Neuronal stem cell (in vitro differentiated cells): ENCODE measurements at places on chromosomes 13 and 19.

- no peak for DNase-seq
Measured at GRCh38 chr13:26679411-26680122, 81.0 kb downstream of the GPR12 start.

- DNase-seq, result peak; percentile 69
Measured at GRCh38 chr19:1082165-1082927, 12.8 kb downstream of the POLR2E start.

DNA sequence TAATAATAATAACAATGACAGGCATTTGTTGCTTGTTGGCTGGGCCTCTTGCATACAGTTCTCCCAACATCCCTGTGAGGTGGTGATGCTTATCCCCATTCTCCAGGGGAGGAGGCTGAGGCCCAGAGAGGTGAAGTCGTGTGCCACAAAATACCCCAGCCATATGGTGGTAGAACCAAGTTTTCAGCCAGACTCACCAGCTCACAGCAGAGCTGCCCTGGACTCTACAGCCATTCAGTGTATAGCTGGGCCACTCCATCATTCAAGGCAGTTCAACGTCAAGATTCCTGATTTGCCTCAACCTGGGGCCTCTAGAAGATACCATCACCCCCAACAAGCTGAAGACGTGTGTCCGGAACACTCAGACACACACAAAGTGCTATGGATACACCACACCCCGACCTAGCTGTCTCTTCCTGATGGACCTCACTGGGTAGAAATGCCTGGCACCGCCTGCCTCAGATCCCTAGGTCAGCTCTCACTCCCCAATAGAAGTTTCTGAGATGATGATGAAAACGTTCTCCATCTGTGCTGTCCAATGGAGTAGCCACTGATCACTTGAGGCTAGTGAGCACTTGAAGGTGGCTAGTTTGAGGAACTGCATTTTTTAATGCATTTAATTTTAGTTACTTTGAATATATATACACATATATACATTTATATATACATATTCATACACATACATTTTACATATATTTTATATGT is 4.3 kb upstream of the CEACAM19 start:
- no peak for DNase-seq

DNA sequence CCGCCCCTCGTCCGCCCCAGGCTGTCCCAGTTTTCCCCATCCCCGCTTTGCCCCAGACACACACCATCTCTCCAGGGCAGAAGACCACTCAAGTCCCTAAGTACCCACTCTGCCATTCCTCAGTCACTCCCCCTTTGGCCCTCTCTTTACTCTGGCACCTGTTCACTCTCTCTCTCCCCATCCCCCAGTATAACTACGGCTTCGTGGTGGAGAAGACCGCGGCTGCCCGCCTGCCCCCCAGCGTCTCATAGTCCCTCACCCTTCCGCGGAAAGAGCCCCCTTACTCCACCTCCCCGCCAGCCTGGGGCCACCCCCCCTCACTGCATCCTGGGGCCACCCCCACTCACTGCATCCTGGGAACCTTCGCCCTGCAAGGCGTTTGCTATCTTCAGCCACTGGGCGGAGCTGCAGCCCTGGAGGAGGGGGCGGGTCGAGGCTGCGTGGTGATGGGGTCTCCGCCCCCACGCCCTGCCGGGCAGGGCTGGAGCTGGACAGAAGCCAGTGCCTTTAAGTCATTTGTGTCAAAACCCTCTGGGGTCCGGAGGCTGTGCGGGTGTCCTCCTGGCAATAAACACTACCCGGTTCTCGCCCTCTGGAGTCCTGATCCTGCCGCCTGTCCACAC is 5.0 kb downstream of the MVB12A start:
- DNase-seq, result peak; percentile 76

DNA sequence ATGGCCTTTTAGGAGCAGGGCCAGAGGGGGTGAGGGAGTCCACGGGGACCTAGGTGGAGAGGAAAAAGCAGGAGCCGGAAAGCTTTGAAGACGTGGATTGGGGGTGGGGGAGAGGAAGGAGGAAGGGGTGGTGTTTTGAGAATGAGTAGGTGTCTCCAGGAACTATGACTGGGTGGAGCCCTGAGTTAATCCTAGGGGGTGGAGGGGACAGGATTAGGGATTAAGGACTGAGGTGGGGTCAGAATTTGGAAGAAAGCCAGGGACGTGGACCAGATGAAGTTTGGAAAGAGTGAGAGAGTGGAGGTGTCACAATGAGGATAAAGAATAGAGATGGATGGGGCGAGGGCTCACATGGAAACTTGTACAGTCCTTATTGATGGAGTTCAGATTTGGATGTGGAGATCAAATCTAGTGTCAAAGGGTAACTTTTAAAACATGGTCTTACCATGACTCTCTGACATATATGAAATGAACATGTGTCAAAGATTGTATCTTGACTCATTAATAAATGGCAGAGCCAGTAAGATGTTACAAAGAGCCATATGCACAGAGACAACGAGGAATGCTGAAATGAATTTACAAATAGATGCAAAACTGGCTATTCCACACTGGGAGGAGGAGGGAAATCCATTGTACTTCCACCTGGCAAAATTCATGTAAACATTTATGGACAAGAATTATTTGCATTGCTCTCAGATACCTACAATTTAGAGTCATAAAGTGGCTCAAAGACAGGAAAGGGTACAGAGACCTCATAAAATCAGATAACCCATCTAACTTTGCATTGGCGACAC is 1.7 kb upstream of the KLK13 start:
- DNase-seq, result no peak

DNA sequence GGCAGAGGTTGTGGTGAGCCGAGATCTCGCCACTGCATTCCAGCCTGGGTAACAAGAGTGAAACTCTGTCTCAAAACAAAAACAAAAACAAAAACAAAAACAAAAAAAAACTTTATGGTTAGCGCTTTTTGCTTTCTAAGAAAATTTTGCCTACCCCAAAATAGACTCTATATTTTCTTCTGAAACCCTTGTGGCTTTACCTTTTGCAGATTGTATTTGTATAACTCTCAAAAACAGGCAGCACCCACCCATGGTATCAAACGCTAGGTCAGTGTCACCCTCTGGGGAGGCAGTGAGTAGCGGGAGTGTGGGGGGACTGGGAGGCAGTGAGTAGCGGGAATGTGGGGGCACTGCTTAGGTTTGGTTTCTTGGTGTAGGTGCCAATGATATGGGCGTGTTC is 7.5 kb upstream of the SLC39A3 start:
- no peak for DNase-seq

DNA sequence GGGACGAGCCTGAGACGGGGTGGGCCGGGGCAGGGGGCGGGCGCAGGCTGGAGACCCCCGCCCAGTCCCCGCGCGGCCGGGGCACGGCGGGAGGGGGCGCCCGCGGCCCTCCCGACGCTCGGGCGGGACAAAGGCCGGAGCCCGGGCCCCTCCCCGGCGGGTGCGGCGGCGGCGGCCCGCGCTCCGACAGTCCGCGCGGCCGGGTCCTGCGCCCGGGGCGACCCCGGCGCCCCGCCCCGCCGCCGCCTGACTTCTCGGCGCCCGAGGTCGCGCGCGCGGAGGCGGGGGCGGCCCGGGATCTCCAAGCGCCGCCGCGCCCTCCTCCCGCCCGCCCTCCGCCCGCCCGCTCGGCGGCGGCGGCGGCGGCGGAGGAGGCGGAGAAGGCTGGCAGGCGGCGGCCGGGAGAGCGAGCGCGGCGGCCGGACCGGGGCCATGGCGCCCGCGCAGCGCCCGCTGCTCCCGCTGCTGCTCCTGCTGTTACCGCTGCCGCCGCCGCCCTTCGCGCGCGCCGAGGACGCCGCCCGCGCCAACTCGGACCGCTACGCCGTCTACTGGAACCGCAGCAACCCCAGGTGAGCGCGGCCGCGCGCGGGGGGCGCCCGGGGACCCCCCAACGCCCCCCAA is at the start of gene EFNA2:
Gene EFNA2 (plus strand): TSS at position 137 of the 624 bp plus-strand sequence. CDS start 296 bp downstream, at position 433.
- no peak for DNase-seq

DNA sequence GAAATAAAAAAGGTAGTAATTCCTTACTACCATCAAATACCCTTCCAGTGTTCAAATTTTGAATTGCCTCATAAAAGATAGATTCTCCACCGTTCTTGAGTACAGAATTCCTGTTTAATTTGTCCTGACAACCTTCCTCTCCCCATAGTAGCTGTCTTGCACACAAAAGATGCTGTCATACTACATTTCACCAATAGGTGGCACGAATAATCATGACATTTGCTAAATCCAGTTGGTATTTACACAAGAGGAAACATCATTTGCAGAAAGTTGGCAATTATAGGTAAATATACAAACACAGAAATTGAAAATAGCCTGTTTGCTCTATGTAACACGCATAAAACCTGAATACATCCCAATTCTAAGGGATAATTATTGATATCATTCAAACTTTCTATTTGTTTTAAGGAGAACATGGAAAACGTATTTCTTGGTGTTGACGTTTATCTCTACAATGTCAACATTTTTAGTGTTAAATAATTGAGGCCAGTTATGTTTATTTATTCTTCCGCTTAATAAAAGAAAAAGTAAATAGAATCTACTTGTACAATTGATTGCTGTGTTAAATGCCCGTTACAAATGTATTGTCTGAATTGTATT is 58.3 kb upstream of the CLDN10 start:
- peak; percentile 44 for DNase-seq

- DNase-seq, result no peak
Measured at GRCh38 chr19:7819337-7819736, 10.7 kb upstream of the EVI5L start.

- no peak for DNase-seq
Measured at GRCh38 chr13:108315991-108316390, 46.5 kb downstream of the TNFSF13B start.

DNA sequence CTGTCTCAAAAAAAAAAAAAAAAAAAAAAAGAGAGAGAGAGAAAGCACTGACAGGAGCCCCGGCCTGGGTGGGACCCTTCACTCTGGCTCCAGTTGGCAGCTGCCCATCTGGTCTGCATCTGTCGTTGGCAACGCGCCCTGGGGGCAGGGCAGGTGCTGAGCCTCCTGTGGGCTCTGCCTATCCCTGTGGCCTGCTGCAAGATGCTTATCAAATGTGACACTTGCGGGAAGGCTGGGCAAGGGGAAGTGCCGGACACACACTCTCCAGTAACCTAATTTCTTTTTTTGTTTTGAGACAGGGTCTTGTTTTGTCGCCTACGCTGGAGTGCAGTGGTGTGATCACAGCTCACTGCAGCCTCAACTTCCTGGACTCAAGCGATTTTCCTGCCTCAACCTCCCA is 10.7 kb upstream of the KPTN start:
- DNase-seq, result no peak

GRCh38 chr13:98416408-98416807 is 160.5 kb downstream of the STK24 start:
- DNase-seq, result no peak

GRCh38 chr19:54469496-54469934 is 3.6 kb downstream of the CDC42EP5 start:
- DNase-seq, result no peak

GRCh38 chr19:8512115-8512967 is 1.6 kb downstream of the ZNF414 start:
- no peak for DNase-seq

DNA sequence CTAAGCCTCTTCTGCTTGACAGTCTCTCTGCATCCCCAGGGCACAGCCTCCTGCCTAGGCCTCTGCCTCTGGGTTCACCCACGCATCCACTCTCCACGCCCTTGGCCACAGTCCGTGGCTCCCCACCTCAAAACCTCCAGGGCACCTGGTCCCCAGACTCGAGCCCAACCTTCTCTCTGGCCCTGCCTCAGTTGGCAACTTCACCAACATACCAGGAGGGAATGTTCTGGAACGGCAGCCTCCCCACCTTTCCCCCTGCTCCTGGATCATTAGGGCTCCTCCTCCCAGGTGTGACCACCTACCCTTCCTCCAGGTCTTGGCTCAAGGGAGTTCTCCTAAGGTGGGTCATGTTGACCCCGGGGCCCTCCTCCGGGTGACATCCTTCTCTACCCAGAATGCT is 69.1 kb downstream of the SOX1 start:
- DNase-seq, result no peak

DNA sequence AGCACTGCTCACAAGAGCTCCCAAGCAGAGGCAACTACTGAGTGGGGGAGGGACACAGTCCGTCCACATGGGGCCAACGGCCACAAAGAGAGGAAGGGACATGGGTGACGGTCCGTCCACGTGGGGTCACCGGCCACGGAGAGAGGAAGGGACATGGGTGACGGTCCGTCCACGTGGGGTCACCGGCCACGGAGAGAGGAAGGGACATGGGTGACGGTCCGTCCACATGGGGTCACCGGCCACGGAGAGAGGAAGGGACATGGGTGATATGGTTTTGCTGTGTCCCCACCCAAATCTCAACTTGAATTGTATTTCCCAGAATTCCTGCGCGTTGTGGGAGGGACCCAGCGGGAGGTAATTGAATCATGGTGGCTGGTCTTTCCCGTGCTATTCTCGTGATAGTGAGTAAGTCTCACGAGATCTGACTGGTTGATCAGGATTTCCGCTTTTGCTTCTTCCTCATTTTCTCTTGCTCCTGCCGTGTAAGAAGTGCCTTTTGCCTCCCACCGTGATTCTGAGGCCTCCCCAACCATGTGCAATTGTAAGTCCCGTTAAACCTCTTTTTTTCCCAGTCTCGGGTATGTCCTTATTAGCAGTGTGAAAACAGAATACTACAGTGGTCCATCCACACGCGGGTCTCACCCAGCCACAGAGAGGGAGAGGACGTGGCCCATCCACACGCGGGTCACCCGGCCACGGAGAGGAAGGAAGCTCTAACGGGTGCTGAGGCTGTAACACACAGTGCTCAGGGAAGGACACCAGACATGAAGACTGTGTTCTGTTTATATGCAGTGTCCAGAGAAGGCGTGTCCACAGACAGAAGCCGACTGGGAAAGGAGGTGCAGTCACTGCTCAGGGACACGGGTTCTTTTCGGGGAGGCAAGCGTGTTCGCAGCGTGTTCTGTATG is 48.5 kb downstream of the GAS6 start:
- no peak for DNase-seq

DNA sequence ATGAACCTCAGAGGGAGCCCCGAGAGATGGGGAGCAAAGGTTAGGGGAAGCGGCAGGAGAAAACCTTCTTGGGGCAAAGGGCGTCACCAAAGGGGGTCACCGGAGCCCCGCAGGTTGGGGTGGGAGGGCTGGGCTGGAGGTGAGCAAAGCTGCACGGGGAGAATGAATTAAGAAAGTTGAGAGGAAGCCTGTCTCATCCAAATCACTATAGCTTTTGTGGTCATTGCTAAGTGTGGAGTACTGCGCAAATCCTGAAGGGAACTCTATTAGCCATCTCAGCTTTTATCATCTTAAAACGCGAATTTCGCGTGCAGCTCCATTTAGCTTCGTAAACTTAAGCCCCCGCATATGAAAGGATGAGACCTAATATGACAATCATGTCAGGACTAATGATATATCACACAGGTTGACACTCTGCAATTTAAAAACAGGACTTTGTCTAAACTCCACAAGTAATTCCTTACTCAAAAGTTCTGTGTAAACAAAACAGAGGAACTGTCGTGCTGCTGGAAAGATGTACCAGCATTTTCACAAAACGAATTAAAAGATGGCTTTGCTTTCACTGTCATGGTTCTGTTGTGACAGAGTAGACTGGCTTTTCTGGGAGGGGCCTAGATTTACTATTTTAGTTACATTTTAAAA is 631 bp downstream of the LACC1 start:
- no peak for DNase-seq

GRCh38 chr13:99037756-99038155 is 59.9 kb upstream of the DOCK9 start:
- no peak for DNase-seq

- no peak for DNase-seq
Measured at GRCh38 chr13:41577436-41577835, 120.1 kb downstream of the RGCC start.

- no peak for DNase-seq
Measured at GRCh38 chr19:3899531-3900294, 19.2 kb downstream of the ATCAY start.
